ENCODE measurements at places on chromosomes 7 and 10. TPM values are rescaled to one million over a fixed set of nuclear protein-coding genes. Genes with fewer than 3 reads are reported as not detected.
A peak's percentile ranks its signal among the peaks of the same experiment; 100 is the strongest.

NPTX2 gene
- total RNA-seq, result 0.97 TPM

SMC3 gene
- 17.8 TPM for total RNA-seq

CADPS2 gene
- total RNA-seq, result 0.43 TPM

CACNB2 gene
- 0.32 TPM for total RNA-seq

SUGCT gene
- 2.2 TPM for total RNA-seq

LRRC18 gene
- not detected for total RNA-seq

RINT1 gene
- total RNA-seq, result 16.2 TPM

GTF2I gene
- 80.2 TPM for total RNA-seq

CCDC172 gene
- total RNA-seq, result not detected

ASB10 gene
- not detected for total RNA-seq

- peak; percentile 84 for DNase-seq
Observed at GRCh38 chr10:33335801-33336581, 1.5 kb upstream of the NRP1 start.

GRCh38 chr7:131011432-131011742 is 277.4 kb upstream of the KLF14 start:
- DNase-seq, result peak; percentile 54

DNA sequence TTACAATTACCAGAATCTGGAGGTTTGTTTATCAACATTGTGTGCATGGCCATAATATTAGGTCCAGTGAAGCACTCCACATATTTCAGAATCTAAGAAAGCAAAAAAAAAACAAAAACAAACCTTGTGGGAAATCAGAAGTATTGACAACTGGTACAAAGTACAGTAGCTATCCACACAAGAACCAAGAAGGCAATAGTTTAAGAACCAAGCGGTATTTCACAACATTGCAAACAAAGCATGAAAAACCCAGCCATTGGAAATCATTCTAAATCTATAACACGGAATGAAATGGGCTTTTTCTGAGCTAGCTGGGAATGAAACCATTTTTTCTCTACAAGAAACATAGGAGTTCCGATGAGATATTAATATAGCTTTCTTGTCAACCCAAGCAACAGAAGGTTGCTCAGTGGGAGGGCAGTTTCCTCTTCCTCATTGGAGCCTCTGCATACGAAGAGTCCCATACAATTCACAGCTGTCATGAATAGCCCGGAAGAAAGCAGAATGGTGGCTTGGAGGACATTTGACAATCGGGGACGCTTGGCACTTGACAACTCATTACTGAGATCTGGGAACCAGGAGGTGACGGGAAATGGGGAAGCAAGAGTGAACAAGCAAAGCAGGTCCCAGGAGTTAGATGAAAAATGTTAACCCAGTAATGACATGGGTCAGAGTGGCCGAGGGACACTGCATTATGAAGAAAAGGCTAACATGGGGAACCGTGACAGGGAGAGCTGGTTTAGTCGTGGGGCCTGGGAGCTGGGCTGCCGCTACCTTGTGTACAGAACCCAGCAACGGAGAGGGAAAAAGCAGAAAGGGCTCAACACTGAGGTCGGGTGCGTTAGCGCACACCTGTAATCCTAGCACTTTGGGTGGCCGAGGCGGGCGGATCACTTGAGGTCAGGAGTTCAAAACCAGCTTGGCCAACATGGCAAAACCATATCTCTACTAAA is 7.8 kb downstream of the PHYH start:
- DNase-seq, result no peak

DNA sequence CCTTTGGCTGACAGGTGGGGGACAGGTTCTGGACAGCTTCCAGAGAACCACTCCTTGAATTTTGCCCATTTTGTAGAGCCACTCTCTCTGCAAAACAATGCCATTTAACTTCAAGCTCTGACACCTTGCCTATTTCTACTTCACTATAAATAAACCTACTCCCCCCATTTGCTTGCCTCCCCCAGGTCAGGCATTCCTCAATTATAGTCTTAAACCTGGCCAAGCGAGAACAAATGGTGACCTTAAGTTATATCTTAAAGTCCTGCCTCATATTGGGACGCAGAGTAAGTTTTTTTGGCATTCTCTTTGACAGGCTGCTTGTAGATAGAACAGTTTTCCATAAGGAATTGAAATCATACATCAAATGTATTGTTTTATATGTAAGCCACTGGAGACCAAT is 706.9 kb downstream of the LRMDA start:
- no peak for DNase-seq

DNA sequence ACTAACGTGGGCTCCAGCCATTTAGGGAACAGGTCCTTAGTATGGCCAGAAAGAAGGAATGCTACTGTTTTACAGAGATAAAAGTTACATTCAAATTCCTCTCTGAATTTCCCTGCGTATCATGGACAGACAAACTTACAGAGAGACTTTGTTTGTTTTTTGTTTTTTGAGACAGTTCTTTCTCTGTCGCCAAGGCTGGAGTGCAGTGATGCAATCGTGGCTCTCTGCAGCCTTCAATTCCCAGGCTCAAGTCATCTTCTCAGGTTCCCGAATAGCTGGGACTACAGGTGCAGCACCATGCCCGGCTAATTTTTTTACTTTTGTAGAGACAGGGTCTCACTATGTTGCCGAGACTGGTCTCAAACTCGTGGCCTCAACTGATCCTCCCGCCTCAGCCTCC is 64.5 kb upstream of the MPP7 start:
- no peak for DNase-seq

- no peak for DNase-seq
Observed at GRCh38 chr10:133139551-133140065, 20.4 kb upstream of the KNDC1 start.

DNA sequence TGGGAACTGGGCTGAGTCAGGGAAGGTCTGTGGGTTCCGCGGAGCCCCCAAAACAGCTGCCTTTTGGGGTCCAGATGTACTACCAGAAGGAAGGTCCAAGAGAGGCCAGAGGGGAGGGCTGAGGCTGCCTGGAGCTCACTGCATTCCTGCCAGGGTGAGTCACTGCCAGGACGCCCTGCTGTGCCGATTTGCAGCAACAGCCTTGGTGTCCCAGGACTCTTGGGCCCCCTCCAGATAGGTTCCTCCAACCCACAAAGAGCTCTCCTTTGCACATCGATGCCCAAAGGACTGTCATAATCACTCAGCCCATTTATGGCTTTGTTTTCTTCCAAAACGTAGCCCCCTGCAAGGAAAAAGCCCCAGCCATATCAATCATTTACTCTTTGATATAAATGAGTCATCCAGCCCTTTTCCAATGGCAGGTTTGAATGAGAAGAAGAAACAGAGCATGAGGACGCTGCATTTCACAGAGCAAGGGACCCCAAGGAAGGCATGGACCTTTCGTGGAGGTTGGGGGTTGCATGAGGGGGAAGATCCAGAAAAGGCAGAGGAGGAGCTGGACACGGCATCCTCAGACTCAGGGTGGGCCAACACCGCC is 32.2 kb upstream of the COL13A1 start:
- DNase-seq, result peak; percentile 90

DNA sequence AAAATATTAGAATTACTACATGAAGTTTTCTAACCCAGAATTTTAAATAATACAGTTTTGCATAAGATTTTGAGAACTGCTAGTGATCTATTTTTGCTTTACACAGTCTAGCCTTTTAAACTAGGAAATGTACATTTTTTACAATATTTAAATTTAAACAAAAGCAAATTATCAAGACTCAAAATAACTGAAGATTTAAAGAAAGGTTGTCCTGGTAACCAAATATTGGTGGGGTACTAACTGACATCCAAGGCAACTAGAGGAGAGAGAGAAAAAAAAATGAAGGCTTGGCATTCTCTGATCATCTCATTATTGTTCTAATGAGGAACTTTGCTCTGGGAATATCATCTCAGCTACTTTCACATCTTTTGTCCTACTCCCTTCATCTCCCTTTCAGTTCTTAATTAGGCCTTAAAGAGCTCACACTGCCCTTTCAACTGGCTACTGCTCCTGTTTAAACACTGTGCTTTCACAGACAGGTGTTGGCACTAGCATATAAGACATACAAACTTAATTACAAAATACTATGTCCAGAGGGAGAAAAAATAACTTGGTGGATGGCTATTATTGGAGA is 33.7 kb downstream of the RAB11FIP2 start:
- DNase-seq, result no peak

- DNase-seq, result peak; percentile 39
Observed at GRCh38 chr7:35971133-35971891, 170.5 kb downstream of the SEPTIN7 start.

GRCh38 chr7:96308950-96309263 is 13.0 kb downstream of the SLC25A13 start:
- no peak for DNase-seq

DNA sequence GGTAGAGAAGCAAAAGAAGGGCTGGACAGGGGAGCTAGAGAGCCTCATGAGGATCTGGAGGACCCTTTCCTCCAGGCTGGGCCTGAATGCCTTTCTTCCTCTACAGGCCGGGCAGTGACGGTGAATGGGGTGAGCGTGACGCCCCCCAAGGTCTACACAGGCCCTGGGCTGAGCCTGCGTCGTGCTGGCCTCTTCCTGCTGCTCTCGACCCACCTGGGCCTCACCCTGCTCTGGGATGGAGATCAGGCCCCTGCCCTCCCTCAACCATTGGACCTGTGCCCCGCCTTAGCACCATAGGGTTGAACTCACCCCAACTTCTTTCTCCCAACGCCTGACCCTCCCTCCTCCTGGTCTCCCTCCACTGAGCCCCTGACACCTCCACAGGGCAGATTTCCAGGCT is 12.6 kb upstream of the ZNF467 start:
- no peak for DNase-seq

- DNase-seq, result no peak
Observed at GRCh38 chr10:107011105-107011504, 153.4 kb downstream of the SORCS1 start.

DNA sequence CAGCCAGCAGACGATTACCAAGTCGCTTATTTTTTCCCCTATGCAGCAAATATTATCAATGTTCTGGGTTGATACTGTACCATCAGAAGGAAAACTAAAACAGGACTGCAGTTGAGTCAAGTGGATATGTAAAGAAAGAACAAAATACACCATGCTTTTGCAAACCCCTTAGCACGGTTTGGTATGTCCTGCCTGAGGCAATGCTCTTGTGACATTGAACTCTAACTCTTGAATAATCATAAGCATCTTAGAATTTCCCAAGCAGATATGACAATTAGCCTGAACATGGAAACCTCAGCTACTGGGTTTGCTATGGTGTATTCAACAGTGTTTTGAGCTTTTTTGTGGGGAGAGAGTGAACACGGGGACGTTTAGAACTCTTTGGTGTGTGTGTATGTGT is 107.4 kb downstream of the ETV1 start:
- DNase-seq, result no peak

- DNase-seq, result no peak
Observed at GRCh38 chr10:35417795-35418194, 81.5 kb downstream of the CCNY start.

- peak; percentile 30 for DNase-seq
Observed at GRCh38 chr7:98295467-98296192, 14.1 kb downstream of the BRI3 start.

DNA sequence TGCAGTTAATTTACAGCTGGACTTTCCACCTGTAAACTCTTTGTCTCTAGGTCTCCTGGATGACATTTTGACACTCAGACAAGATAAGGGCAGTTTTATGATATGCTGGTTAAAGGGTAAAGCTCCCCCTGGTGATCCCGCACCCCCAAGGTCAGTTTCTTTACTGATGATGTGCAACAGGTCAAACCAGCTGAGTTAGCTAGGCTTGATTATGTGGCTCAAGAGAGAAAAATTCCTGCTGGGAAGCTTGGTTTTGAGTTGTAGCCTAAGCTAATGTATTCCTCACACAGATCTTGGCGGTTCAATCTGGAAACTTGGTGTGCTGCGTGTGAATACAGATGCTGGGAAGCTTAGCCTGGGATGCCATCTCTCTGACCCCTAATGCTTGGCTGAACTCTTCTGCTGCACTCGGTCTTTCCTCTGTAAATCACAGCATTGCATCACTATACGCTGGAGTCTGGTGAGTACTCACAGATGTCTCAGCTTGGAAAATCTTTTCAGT is 11.4 kb upstream of the AKR1D1 start:
- peak; percentile 65 for DNase-seq

DNA sequence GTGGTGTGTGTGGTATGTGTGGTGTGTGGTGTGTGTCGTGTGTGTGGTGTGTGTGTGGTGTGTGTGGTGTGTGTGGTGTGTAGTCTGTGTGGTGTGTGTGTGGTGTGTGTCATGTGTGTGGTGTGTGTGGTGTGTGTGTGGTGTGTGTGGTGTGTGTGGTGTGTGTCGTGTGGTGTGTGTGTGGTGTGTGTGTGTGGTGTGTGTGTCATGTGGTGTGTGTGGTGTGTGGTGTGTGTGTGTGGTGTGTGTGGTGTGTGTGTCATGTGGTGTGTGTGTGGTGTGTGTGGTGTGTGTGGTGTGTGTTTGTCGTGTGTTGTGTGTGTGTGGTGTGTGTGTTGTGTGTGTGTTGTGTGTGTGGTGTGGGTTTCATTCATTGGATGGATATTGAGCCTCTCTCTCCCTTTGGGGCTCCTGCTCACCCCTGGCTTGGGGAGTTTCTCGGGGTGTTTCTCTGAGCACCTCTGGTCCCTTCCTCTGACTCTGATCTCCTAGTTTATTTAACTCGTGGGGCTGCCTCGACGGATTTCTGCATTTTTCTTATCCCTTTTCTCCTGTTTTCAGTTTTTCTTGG is 145.8 kb downstream of the DNAJB6 start:
- no peak for DNase-seq

DNA sequence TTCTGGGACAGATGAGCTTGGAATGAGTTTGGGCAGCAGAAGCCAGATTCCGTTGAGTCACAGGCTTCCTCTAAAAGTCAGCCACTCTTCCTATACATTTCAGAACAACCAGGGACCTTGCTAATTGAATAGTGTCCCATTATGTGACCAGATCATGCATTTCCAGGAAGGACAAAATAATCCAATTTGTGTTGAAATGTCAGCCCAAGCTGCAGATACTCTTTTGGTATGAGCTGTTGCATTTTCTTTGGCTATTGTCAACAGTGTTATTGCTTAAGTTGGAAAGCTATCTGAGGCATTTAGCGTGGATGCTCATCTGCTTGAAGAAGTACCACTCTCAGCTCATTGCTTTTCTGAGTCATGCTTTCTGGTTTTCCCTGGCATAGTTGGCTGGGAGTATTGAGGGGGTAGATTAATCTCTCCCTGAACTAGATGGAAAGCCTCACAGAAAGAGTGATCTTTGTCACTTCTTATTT is 223.7 kb upstream of the HABP2 start:
- peak; percentile 96 for DNase-seq

DNA sequence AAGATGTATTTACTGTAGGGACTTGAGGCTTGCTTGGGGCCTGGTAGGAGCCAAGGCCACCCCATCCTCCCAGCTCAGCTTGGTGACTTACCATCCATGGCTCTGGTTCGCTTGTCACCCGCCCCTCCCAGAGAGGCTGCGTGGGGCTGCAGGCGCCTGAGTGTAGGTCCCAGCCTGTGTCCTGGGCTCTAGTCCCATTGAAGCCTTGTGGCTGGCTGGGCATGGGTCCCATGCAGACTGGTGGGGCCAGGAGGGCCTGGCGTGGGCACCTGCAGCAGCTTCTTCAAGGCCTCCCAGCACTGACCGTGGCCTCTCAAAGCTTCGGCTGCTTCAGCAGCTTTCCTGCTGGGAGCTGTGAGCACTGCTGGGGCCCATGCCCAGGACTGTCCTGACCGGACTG is 118.1 kb downstream of the INPP5A start:
- no peak for DNase-seq

GRCh38 chr7:25762511-25763462 is 389.2 kb upstream of the NFE2L3 start:
- DNase-seq, result no peak
